ENCODE measurements at places on chromosomes 6 and 20.

DNA sequence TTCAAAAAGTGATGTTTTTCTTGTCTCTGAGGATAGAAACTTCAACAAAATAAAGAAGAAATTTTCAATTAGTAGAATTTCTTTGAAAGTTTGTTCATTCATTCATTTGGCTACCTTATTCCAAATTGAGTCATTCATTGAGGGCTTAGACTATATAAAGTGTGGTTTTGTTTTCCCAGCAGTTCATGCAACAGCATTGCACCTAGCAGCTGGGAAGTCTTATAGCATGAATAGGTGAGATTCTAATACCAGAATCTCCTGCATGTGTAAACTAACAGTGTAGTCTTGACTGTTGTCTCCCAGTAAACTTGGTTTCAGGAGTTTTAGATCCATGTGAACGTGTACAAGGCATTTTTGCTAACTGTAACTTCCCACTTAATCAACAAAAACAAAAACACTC is 7.1 kb downstream of the ESR1 start:
- no peak for DNase-seq

DNA sequence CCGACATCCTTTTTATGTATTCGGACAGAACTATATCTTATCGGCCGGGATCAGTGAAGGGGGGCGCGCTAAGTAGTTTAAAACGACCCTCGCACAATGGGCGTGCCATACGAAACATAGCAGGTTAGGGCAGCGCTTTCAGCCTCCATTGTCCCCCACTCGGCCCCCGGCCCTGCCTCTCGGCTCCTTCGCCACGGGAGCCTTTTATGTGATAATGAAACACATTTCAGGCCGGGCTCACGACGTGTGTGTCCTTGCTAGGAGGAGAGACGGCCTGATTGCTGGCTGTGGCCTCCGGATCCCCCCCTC is 5.3 kb downstream of the FOXA2 start:
- no peak for DNase-seq

DNA sequence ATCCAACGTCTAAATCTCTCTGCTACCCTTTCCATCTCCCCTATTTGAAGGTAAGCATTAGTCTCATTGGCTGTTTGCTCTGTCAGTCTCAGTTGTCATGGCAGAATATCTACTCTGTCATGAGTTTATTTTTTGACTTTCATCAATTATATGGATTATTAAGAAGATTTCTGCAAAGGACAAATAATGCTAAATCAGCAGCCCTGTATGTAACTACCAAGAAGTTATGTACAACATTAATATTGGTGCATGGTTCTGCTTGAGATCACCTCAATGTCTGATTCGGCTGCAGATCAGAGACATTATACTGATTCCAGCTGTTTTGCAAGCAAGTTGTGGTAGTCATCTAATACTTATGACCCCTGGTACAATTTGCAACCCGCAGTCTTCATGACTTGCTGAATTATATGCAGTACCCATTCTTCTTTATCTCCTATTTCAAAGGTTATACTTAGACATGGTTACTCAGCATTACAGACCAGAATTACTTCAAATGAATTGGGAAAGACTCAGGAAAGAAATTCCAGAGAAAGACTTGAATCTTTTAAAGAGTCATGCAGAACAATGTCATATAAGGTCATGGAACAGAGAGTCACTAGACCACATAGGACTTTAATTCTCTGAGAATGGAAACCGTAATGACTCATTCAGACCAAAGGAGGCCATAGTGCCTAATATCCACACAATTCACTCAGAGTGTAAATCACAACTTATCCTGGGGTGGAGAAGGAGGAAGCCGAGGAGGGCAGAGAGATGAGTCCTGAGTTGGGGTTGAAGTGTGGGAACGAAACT is 201.4 kb downstream of the IBTK start:
- DNase-seq: no peak

GRCh38 chr6:163147994-163148393 is 266.5 kb upstream of the QKI start:
- no peak for DNase-seq

DNA sequence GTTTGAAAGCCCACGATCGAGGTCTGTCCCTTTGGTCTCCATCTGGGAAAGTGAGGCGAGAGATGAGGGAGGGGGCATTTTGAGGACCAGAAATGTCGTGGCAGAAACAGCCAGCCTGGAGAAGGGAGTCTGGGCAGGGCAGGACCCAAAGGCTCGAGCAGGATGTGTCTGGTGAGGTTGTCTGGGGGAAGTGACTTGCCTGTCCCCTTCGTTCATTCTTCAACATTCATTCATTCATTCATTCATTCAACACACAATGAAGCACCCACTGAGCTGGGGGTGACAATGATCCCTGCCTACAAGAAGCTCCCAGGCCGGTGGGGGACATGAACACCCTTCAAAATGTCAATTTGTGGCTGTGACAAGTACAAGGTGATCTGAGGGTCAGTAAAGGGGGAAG is 80.5 kb downstream of the CEBPB start:
- no peak for DNase-seq

- no peak for DNase-seq
Observed at GRCh38 chr6:166318649-166319600, 10.7 kb upstream of the PRR18 start.

- no peak for DNase-seq
Observed at GRCh38 chr6:145036848-145037567, 698.3 kb downstream of the EPM2A start.

GRCh38 chr6:20706238-20706938 is 172.1 kb downstream of the CDKAL1 start:
- DNase-seq: no peak

- DNase-seq: no peak
Observed at GRCh38 chr6:99810295-99810694, 183.7 kb downstream of the MCHR2 start.

- peak; percentile 48 for DNase-seq
Observed at GRCh38 chr6:13488015-13488895, 855 bp upstream of the GFOD1 start.

DNA sequence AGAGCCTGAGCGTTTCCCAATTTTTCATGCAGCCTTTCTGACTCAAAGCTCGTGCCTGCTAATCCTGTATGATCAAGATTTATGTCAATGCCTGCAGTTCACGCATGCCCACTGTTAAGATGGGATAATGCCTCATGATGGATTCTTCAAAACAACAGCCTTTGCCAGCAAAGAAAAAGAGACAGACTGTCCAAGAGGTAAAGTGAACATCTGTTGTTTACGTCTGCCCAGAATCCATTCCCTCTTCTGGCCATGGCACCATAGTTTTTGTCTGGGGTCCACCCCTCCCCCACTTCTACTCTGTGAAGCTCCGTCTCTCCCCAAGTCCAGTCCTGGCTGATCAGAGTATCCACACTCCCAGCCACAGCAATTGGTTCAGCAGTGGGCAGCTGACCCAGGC is 91.9 kb upstream of the EYA2 start:
- DNase-seq: no peak

DNA sequence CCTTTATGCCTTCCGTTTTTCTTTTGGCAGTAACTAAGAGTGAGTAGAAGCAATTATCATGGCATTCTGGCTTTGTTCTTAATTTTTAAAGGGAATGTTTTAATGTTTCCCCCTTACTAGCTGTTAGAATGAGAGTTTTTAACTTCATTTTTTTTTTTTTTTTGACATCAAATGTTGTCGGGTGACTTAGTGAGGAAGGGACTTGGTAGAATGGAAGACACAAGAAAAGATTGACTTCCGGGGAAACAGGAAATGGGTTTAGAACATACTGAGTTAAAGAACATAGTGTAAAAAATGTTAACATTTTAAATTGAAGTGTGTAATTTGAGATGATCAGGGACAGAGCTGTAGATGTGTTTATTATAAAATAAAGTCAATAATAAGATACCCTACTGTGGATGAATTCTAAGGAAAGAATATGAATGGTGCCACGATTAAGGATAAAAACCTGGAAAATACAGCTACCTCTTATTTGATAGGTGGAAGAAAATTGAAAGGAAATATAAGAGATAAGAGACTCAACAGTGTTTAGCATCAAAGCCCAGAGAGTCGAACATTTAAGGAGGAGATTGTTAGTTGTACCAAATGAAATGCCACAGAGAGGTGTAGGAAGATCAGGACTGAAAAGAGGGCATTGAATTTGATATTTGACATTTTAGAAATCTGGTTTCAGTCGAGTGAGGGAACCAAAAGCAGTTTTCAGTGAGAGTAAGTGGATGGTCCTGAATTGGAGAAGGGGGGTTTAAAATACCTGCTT is 9.4 kb downstream of the HSF2 start:
- DNase-seq: no peak

DNA sequence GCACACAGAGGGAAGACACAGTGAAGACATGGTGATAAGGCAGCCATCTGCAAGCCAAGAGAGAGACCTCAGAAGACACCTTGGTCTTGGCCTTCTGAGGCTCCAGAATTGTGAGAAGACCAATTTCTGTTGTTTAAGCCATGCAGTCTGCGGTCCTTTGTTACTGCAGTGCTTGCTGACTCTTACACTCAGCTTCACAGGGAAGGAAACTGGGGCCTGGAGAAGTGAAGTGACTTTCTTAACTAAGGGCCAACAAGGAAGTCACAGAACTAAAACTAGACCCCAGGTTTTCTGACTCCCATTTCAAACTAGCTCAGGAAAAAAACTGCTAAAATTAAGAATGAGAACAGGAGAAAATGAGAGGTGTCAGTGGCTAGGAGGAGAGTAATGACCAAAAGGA is 74.3 kb downstream of the TNFRSF21 start:
- DNase-seq: no peak

DNA sequence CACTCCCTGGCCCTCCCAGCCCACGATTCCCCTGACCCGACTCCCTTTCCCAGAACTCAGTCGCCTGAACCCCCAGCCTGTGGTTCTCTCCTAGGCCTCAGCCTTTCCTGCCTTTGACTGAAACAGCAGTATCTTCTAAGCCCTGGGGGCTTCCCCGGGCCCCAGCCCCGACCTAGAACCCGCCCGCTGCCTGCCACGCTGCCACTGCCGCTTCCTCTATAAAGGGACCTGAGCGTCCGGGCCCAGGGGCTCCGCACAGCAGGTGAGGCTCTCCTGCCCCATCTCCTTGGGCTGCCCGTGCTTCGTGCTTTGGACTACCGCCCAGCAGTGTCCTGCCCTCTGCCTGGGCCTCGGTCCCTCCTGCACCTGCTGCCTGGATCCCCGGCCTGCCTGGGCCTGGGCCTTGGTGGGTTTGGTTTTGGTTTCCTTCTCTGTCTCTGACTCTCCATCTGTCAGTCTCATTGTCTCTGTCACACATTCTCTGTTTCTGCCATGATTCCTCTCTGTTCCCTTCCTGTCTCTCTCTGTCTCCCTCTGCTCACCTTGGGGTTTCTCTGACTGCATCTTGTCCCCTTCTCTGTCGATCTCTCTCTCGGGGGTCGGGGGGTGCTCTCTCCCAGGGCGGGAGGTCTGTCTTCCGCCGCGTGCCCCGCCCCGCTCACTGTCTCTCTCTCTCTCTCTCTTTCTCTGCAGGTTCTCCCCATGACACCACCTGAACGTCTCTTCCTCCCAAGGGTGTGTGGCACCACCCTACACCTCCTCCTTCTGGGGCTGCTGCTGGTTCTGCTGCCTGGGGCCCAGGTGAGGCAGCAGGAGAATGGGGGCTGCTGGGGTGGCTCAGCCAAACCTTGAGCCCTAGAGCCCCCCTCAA is at the start of gene LTA:
Gene LTA, plus strand, starts transcription at position 249 of the 871 bp plus-strand sequence. Its CDS starts 454 bp downstream, at position 703.
- no peak for DNase-seq

DNA sequence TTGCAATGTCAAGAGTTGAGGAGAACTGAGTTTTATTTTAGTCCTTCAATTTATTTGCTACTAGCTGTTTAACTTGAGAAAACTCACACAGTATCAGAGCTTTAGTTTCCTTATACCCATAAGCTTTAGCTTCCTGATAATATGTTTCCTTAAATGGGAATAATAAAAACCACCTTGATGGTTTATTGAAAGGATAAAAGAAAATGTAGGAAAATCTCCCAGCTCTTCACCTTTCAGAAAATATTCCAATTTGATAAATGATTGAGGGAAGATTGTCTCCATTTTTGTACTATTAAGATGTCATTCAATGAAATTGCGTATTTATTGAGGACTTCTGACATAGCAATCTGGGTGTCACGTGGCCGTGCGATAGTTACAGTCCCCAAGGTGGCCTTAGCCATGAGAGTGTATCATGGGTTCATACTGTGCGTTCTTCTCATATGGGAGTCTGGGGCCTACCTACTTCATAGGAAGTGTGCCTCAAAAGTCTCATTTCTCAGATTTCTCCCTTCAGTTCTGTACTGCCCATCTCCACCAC is 296.3 kb upstream of the BMP2 start:
- no peak for DNase-seq

DNA sequence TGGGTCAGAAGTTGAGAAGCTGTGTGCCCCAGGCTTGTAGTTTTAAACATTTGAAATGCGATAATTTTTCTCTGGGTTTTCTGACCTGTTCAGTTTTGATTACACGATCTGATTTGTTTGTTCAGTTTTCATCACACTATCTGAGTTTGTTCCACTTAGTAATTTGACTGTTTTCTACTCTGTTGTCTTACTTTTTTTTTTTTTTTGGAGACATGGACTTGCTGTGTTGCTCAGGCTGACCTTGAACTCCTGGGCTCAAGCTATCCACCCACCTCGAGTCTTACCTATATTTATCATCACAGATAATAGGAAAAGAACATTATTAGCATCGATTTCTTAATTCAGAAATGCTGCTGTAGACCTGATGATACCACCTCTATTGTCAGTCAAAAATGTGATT is 379.1 kb downstream of the UTRN start:
- DNase-seq: no peak

DNA sequence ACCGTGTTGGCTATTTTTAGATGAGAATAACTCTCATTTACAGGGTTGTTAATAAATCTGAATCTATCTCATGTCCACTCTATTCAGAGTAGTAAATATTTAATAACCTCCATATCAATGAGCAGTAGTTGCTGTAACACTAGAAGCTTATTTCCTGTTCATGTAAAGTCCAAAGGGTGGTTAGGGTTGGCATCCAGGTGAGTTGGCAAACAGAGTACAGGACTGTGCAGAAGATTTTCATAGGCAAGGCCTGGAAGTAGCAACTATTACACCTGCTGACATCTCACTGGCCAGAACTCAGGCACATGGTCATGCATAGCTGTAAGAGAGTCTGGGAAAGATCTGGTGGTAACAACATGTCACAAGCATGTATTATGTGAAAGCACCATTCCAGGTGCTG is 147.5 kb downstream of the PHF3 start:
- no peak for DNase-seq

DNA sequence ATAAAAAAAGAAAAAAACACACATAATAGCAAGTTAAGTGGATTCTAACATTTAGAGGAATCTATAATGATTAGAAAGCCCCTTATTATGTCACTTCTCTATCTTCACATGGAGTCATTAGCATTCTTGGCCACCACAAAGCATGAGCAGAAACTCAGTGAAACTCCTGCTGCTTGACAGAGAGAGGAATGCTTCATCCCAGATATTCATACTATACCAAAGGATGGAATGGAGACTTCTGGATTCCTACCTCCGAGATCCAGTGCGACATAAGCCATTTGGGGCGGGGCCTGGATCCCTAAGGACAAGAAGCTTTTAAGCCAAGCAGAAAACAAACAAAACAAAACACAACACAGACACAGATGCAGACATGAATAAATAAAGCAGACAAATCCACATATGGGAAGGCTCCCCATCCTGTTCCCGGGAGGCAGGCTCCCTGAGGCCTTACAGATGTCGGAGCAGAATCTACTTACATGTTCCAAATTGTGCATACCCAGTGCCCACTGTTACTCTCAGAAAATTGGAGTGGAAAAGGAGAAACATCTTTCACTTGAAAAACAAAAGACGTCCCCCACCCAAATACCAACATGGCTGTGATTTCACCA is 727.3 kb downstream of the MAFB start:
- DNase-seq: no peak

GRCh38 chr6:76453270-76453669 is 380.8 kb upstream of the IMPG1 start:
- DNase-seq: no peak

Data from tibial artery (tissue), 4 donors.